Glutamatergic neuron (in vitro differentiated cells): ENCODE measurements at places on chromosomes 7 and 10. TPM values are rescaled to one million over a fixed set of nuclear protein-coding genes. Genes with fewer than 3 reads are reported as not detected.
A peak's percentile ranks its signal among the peaks of the same experiment; 100 is the strongest.

- DNase-seq = no peak
Observed at GRCh38 chr7:82263920-82264782, 179.4 kb downstream of the CACNA2D1 start.

GRCh38 chr7:17185690-17186070 is 112.8 kb upstream of the AHR start:
- DNase-seq = no peak

DNA sequence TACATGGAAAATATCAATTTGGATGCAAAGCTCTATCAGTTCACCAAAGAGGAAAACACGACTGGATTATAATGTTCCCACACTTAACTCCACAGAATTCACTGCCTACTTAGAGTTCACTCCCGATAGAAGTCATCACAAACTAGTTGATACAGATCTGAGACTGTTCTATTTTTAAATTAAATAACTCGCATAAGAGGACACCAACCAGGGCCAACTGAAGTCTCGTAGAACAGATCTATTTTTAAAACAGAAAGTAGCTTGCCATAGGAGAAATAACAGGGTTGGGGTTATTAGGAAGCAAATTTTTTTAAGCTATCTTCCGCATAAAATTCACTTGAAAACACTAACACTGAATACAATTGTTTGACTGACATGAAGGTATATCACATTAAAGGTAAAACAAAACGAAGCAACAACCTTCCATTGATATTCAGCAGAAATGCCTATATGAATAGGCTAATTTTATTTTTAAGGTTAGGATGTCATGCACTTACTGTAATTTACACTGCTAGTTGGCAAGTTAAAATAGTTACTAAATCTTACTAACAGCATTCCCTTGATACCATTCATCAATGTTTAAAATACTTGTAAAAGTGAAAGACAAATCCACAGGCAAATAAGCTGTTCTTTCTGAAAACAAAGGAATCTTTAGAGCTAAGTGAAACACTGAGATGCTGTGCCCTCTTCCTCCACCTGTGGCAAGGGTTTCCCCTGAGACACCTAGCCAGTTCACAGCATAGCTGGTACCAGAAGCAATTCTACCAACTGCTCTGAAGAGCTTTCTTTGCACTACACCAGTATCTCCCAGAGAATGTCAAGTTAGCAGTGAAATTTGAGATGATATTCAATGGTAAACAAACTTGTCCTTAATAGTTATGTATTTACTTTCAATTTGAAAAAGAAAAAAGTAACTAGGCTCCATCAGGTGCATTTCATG is 186.7 kb upstream of the ANK3 start:
- DNase-seq = no peak

- DNase-seq = no peak
Observed at GRCh38 chr7:85167636-85168035, 19.2 kb downstream of the SEMA3D start.

Gene PRKCQ
- total RNA-seq = 1.3 TPM

DNA sequence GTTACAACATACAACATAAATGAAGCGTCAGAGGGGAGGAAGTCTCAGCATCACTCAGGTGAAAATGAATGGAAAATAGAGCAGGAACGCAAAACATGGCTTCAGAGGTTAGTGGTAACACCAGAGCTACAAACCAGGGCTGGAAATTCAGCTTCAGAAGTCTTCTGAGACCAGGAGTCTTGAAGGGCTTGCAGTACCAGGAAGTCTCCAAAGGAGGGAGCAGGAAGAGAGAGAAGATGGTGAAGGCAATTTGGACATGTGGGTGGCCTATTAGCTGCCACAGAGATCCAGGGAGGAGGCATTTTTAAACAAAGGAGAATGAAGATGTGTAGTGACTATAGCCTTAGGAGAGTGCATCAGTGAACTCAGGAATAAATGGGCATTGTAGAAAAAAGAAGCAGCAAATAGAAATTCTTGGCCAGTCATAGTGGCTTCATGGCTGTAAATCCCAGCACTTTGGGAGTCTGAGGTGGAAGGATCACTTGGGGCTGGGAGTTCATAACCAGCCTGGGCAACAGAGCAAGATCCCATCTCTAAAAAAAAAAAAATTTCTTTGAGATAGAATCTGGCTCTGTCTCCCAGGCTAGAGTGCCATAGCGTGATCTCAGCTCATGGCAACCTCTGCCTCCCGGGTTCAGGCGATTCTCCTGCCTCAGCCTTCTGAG is 9.3 kb upstream of the TET1 start:
- peak; percentile 37 for DNase-seq

GRCh38 chr10:33556620-33557019 is 222.2 kb upstream of the NRP1 start:
- DNase-seq = peak; percentile 26

Gene SKAP2
- 12.1 TPM for total RNA-seq

GRCh38 chr10:22624287-22624738 is 90.1 kb downstream of the PIP4K2A start:
- DNase-seq = no peak

DNA sequence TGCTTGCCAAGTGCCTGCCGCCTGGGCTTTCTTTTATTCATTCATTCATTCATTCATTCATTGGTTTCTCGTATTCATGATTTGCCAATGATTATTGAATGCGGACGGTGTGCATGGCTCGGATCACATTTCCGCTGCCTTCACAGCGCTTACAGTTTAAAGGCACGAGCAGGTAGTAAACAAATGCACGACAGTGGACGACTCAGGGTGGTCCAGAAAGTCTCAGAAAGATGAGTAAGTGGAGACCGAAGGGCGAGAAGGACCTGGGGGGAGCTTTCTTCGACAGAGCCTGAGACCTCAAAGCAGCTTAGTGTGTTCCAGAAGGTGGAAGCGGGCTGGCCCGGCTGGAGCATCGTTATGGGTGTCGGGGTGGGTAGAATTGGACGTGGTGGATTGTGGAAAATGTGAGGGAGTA is 506 bp downstream of the MCM10 start:
- no peak for DNase-seq

Gene H2AZ2
- total RNA-seq = 180 TPM

- DNase-seq = no peak
Observed at GRCh38 chr7:138698281-138698680, 2.9 kb downstream of the SVOPL start.

Gene SPDYE8
- not detected for total RNA-seq

DNA sequence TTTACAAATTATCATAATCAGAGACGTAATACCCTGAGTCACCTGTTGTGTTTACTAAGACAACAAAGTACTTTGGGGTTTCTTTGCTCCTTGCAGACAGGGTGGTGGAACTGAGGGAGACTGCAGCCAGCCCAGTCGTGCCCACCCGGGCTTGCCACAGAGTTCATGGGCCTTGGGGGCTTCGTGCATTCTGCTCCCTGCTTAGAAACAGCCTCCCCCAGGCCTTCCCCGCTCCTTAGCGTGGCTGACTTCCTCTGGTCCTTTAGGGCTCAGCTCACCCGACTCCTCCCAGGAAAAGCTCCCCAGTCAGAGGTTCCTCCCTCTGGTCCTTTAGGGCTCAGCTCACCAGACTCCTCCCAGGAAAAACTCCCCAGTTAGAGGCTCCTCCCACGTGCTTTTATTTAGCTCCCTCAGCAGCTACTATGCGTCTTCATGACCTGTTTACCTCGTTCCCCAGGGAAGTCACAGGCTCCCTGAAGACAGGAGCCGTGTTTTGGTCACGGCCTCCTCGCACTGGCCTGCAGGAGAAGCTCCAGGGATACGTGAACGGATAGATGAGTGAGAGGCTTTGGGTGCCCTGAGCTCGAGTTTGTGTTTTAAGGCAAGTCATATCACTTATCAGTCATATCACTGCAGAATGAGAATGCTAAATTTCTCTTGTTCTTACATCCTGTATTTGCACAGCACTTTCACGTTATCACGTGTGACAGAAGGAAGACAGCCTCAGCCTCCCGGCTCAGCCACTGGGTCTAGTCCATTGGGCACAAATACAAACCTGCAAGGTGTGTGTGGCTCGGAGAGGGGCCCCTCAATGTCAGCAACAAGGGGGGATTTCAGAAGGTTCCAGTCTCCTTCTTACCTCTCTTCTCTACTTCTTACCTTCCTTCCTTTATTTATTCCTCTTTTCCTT is 52.7 kb upstream of the VIPR2 start:
- no peak for DNase-seq

DNA sequence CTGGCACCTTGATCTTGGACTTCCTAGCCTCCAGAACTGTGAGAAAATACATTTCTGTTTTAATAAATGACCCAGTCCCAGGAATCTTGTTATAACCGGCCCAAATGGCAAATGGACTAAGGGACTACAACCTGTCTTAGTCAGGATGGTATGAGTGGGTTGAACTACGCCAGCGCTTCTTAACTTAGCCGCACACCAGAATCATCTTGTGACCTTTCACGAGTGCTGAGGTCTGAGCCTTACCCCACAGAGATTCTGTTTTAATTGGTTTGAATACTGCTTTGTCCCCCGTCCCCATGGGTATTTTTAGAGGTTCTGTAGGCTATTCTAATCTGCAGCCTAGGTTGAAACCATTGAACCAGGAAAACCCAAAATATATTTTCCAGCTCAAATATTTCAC is 48.0 kb downstream of the PFKFB3 start:
- DNase-seq = no peak

DNA sequence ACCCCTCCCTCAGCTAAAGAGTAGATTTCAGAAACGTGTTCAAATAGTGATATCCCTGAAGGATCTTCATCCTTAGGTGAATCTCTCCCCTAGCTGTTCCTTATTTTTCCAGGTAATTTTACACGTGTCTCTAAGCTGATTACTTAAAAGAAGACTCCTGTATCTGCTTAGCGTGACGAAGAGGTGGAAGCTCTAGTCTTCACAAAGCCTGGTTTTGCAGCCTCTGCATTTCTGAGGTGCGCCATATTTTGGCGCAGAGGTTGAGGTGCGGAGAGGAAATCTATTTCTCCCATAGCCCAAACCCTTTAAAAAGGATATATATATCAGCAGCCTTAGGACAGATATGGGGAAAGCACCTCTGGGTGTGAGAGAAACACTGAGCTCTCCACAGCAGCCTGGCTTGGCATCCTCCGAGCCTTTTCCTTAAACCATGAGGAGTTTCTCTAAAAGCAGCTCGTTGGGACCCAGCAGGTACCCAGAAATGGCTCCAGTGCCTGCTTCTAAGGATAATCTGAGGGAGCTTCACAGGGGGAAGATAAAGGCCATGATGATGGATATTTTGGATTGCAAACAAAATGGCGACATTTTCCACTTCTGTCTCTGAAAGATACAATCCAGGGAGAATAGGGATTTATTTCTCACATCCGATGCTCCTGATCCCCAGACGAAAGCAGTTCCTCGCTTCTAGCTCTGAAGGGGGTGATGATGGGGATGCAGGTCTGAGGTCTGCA is 3.0 kb upstream of the HOXA2 start:
- DNase-seq = no peak

- DNase-seq = no peak
Observed at GRCh38 chr7:15326044-15326644, 235.7 kb downstream of the AGMO start.

DNA sequence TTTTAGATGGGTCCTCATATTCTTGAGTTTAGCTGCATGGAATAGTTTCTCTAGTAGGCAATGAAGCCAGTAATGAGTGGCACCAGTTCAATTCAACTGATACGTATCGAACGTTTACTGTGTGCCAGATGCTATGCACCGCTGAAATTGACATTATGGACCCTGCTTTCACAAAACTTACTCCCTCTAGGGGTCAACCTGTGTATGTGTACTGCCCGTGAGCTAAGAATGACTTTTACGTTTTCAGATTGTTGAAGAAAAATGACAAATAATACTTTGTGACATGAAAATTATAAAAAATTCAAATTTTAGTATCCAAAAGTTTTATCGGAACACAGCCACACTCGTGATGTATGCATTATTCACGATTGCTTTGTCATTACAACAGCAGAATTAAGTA is 95.5 kb downstream of the ZMYND11 start:
- no peak for DNase-seq

DNA sequence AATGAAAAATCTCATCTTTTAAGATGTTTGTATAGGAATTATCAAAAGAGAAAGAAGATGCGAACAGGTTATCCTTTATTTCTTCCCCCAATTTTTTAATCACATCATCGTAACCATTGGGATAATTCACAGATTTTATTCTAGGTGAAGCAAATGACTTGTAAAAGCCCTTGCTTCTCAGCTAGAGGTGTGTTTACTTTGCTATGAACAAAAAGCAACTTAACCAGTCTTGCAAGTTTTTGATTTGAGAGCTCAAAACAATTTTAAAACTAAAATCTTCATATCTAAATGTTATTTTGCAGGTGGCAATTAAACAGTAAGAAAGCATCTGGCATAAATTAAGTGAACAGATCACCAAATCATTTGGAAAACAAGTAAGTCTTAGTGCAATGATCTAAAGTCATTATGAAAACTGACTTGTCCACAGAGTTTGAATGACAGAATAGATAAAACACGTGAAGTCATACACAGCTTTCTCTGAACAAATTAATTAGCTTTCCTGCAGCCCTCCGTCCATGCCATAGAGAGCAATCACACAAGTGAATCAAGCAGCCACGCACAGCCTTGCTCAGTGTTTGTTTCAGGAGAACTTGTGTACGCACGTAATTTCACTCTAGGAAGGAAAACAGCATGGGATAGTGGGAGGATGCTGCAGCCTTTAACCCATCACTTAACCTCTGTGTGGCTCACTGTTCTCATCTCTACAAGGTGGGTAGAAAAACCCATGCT is 85.0 kb upstream of the ZNF800 start:
- no peak for DNase-seq

Gene SPDYE5
- total RNA-seq = not detected

DNA sequence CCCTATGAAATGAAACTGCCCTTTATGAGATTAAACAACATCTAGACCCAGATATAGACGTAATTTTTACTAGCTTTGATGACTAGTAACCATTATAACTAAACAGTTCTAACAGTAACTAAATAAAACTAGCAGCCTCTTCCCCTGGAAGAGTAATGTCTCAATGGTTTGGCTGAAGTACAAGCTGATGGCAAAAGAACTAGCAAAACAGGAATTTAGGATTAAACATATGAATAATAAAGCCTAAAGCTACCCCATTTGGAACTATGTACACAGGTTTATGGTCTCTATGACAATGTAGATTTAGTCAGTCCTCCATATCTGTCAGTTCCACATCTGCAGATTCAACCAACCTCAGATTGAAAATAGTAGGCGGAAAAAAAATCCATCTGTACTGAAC is 6.4 kb downstream of the DPY19L1 start:
- no peak for DNase-seq

Gene AHR
- 1.7 TPM for total RNA-seq

Gene TEX47
- total RNA-seq = not detected

GRCh38 chr7:132757783-132758182 is 181.5 kb upstream of the PLXNA4 start:
- DNase-seq = no peak

DNA sequence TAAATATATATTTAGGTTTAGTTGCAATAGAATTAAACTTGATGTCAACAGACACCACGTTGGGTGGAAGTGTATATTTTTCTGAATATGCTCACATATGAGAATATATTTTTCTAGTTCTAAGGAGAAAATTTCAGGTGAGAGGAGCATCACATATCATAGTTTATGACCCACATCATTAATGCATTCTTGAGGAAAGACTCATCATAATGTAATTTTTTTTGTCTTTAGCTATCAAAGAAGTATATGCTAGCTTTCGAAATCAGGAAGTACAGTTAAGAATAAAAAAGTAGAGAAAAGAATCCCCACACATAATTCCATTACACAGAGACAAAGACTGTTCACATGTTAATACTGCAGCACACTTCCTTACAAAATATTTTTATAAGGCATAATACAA is 30.4 kb downstream of the A1CF start:
- no peak for DNase-seq
